Stimulated activated naive B cell treated with anti-CD40 and anti-IgM and Interleukin-4, amounts not matched to agents 10 μg/mL and 1 μg/mL and 100 μg/mL, for 72 hours (primary cell): ENCODE measurements at places on chromosomes 2 and 18.

DNA sequence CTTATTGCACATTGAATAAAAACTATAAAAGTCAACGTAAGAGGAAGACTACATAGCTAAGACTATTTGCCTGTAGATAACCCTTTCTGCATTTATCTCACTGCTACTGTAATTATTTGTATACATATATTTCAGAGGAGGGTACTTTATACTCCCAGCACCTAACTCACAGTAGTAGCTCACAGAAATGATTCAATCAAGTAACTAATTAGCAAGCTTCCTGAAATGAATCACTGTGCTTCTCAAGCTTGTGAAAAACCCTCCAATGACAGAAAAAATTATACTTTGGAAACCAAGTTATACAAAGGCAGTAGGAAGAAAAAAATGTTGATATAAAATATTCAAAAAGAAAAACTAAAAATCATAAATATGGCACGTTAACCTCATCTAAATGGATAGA is 124.9 kb downstream of the NBAS start:
- peaks cover 31% of the 10 kb centered on the region for H3K36me3 ChIP-seq
- H3K27me3 ChIP-seq: no peaks in the 10 kb centered on the region
- H3K4me1 ChIP-seq: peaks cover 3% of the 10 kb centered on the region
- H3K4me3 ChIP-seq: no peak overlapping the region
- DNase-seq: no peak

DNA sequence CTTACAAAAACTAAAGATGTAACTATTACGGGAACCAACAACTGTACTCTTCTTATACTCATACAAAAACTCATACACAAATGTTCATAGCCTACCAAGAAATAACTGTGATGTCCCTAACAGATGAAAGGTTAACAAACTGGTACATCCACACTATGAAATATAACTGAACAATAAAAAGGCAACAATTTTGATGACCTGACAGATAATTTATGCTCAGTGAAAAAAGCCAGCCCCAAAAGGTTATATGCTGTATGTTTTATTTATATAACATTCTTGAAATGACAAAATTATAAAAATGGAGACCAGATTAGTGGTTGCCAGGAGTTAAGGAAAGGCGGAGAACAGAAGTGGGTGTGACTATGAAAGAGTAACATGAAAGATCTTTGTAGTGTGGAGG is 31.3 kb downstream of the REV1 start:
- H3K4me3 ChIP-seq: no peak overlapping the region
- DNase-seq: no peak
- H3K4me1 ChIP-seq: no peaks in the 10 kb centered on the region
- no peaks in the 10 kb centered on the region for H3K27me3 ChIP-seq

- no peak overlapping the region for H3K27ac ChIP-seq
- DNase-seq: no peak
- H3K36me3 ChIP-seq: peaks cover 33% of the 10 kb centered on the region
These were observed 197.6 kb downstream of the MBD5 start for GRCh38 chr2:148218326-148219075.

DNA sequence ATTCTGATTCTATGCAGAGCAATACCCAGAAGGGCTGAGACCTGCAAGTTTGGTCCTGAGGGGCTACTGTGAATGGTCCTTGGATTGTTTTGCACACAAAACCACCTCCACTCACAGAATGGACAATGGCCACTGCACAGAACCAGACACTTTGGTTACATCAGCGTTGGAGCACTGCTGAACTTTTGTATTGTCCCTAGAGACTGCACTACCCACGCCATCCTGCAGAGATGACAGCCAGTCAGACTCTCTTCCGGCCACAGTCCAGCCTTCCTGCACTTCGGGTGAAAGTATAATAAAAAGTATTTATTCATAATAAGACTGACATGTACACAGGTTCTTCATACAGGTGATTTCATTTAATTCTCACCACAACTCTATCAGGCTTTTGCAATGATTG is 35.7 kb downstream of the CELF4 start:
- H3K4me1 ChIP-seq: peaks cover 9% of the 10 kb centered on the region
- peaks cover 36% of the 10 kb centered on the region for H3K27me3 ChIP-seq
- no peak overlapping the region for H3K27ac ChIP-seq
- H3K4me3 ChIP-seq: no peak overlapping the region
- no peak for DNase-seq

GRCh38 chr2:30115141-30115980 is 31.4 kb upstream of the YPEL5 start:
- peaks cover 29% of the 10 kb centered on the region for H3K27me3 ChIP-seq
- H3K4me3 ChIP-seq: no peak overlapping the region
- peak; percentile 32 for DNase-seq
- H3K36me3 ChIP-seq: no peaks in the 10 kb centered on the region

DNA sequence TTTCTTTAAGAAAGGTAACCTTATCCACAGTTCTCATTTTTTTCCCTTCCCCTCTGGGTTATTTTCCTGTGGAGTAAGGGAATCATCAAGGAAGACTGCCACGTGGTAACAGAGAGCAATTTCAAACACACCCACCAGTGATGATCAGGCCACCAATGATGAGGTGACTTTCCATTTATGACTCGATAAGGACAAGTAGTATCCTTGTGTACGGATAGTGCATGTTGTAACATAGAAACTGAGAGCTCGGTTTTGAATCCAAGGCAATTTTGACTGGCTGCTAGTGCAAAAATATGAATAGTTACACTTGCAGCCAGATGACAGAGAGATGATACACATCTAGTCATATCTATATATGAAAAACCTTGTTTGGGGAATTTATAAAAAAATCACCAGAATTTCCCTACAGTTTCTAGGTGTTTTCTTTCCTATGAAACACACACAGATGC is 143.6 kb upstream of the TCF4 start:
- H3K27me3 ChIP-seq: no peaks in the 10 kb centered on the region
- peaks cover 2% of the 10 kb centered on the region for H3K4me1 ChIP-seq
- no peak overlapping the region for H3K4me3 ChIP-seq
- H3K36me3 ChIP-seq: no peaks in the 10 kb centered on the region
- no peak for DNase-seq

- peaks cover 30% of the 10 kb centered on the region for H3K36me3 ChIP-seq
- peaks cover 84% of the 10 kb centered on the region for H3K4me1 ChIP-seq
- no peaks in the 10 kb centered on the region for H3K27me3 ChIP-seq
- no peak overlapping the region for H3K4me3 ChIP-seq
- no peak overlapping the region for H3K27ac ChIP-seq
These were observed 14.1 kb upstream of the CASP8 start for GRCh38 chr2:201246280-201246679.

DNA sequence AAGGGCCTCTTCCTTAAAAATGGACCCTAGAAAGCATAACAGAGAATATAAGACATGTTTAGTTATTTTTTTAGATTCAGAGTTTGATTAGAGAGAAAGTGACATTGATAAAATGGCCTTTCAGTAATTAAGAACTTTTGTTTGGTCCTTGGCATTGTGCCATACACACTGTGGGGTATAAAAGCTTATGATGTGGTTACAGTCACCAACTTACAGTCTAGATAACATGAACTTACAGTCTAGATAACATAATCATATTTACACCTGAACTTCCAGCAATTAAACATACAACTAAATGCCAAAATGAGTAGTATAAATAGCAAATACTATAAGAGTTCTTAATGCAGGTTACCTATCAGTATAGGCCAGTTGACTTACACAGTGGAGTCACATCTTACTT is 25.6 kb upstream of the EFEMP1 start:
- no peak overlapping the region for H3K4me3 ChIP-seq
- peaks cover 10% of the 10 kb centered on the region for H3K27me3 ChIP-seq

DNA sequence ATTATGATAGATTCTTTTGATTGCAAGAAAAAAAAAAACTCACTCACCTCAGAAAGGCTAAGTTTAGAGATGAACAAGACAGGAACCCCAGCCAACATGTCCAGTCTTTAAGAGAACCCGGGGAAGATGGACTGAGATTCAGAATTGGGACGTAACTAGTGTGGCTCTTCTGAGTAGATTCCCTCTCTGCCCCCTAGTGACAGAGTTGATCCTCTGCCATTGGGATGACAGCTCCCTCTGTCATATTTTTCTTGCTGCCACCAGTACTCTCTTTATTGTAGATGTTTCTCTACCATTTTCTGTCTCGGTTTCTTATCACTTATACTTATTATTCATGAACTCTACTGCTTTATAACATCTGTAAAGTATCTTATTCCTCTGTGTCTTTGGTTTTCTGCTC is 77.7 kb downstream of the GULP1 start:
- no peak overlapping the region for H3K27ac ChIP-seq
- H3K4me1 ChIP-seq: no peaks in the 10 kb centered on the region
- no peak for DNase-seq

DNA sequence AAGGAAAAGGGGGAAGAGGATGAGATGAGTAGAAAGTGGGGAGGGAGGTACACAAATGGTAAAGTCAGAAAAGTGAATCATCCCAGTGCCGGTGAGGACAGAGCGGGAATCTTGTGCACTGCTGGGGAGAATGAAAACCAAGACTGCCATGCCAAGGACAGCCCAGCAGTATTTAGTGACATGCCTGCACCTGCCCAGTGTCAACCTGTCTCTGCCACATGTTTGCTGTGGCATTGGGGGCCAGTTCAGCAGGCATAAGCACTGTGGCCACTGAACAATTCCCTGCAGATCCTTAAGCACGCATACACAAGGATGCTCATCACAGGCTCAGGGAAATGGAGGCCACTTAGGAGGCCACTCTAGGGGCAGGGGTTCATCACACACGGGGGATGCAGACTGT is 5.2 kb upstream of the KCNK3 start:
- peaks cover 5% of the 10 kb centered on the region for H3K4me1 ChIP-seq
- no peak overlapping the region for H3K27ac ChIP-seq
- H3K4me3 ChIP-seq: no peak overlapping the region
- H3K27me3 ChIP-seq: peaks cover 60% of the 10 kb centered on the region
- no peak for DNase-seq

GRCh38 chr2:172395503-172395902 is 31.9 kb upstream of the ITGA6 start:
- H3K4me1 ChIP-seq: no peaks in the 10 kb centered on the region
- no peaks in the 10 kb centered on the region for H3K36me3 ChIP-seq
- H3K27ac ChIP-seq: no peak overlapping the region
- peaks cover 14% of the 10 kb centered on the region for H3K27me3 ChIP-seq

- peak overlapping the region; percentile 94 for H3K4me3 ChIP-seq
- peaks cover 63% of the 10 kb centered on the region for H3K4me1 ChIP-seq
- no peak overlapping the region for H3K27ac ChIP-seq
- no peaks in the 10 kb centered on the region for H3K27me3 ChIP-seq
- no peak for DNase-seq
These were observed 1.9 kb downstream of the MAP4K3 start for GRCh38 chr2:39435234-39435633.

GRCh38 chr2:30144260-30144659 is 2.5 kb upstream of the YPEL5 start:
- DNase-seq: no peak
- H3K36me3 ChIP-seq: peaks cover 14% of the 10 kb centered on the region
- H3K4me3 ChIP-seq: no peak overlapping the region
- H3K27me3 ChIP-seq: no peaks in the 10 kb centered on the region

DNA sequence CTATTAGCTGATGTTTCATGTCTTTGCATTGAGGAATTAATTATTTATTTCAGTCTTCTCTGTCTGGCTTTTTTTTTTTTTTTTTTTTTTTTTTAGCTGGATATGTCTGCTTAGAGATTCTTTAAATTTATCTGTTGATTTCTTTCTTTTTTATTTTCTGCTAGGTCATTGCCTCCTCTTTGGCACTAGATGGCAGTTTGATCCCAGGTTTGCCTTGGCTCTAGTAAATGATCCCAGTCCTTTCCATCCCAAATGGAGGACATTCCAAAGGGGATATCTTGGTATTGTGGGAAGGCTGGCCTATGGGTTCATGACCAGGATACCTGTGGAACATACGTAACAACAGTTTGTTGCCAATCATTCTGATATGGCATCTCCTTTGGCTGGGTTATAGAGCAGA is 339.5 kb upstream of the GCFC2 start:
- H3K27ac ChIP-seq: no peak overlapping the region
- H3K36me3 ChIP-seq: no peaks in the 10 kb centered on the region
- no peak overlapping the region for H3K4me3 ChIP-seq

- H3K36me3 ChIP-seq: no peaks in the 10 kb centered on the region
- no peak overlapping the region for H3K27ac ChIP-seq
- no peak overlapping the region for H3K4me3 ChIP-seq
These were observed 49.0 kb upstream of the ACSL3 start for GRCh38 chr2:222811828-222812227.

GRCh38 chr2:157572725-157573124 is 55.9 kb downstream of the ACVR1C start:
- no peak overlapping the region for H3K27ac ChIP-seq
- H3K27me3 ChIP-seq: no peaks in the 10 kb centered on the region
- H3K4me3 ChIP-seq: no peak overlapping the region
- H3K36me3 ChIP-seq: no peaks in the 10 kb centered on the region
- no peak for DNase-seq

DNA sequence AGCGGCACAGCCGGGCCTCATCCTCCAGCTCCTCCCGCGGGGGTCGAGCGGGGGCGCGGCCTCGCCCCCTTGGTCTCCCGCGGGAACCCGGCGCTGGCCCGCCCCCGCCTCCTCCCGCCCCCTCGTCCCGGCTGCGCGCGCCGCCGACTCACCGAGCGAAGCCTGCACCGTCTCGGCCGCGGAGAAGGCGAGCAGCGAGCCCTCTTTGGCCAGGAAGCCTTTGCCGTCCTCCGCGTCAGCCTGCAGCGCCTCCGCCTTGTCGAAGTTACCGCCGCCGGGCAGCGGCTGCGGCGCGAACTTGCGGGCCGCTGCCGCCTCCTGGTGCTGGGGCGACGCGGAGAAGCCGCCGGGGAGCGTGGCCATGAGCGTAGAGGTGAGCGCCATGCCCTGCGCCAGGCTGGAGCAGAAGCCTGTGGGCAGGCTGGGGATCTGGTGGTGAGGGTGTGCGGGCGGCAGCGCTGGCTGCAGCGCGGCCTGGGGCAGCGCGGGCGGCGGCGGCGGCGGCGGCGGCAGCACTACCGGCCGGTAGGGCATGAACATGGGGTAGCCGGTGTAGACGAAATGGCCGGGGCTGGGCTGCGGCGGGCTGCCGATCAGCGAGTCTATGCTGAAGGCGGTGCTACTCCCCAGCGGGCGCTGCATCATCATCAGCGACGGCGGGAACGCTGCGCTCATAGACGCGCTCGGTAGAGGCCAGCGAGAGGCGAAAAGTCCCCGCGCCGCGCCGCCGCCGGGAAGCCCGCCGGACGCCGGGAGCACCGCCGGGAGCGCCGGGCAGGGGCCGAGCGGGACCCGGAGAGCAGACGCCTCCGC is 683 bp downstream of the GBX2 start:
- H3K27me3 ChIP-seq: peaks cover 66% of the 10 kb centered on the region
- H3K4me3 ChIP-seq: peak overlapping the region; percentile 41
- peak overlapping the region; percentile 71 for H3K27ac ChIP-seq
- H3K4me1 ChIP-seq: peaks cover 17% of the 10 kb centered on the region
- peaks cover 3% of the 10 kb centered on the region for H3K36me3 ChIP-seq

DNA sequence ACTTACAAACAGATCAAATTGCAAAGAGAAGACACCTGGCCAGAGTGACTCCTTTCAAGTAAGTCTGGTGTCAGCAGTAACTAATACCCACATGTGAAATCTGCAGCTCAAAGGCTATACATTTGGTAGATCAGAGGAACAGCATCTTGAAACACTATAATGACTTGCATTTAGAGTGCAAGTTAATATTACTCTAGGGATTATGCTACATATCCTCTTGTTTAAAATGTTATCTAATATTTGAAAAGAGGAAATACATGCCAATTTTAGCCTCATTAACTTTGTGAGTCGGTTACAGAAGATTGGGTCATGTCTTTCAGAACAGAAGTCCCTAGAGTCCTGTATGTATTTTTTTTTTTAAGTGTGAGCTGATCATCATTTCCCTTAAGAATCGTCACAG is 15.2 kb downstream of the LANCL1 start:
- peaks cover 47% of the 10 kb centered on the region for H3K4me1 ChIP-seq
- no peak for DNase-seq
- peaks cover 35% of the 10 kb centered on the region for H3K36me3 ChIP-seq
